Hematopoietic multipotent progenitor cell treated with erythropoietin and hydrocortisone succinate and interleukin-3 and kit ligand, for 17 days (in vitro differentiated cells): ENCODE measurements at places on chromosomes 4 and X.

DNA sequence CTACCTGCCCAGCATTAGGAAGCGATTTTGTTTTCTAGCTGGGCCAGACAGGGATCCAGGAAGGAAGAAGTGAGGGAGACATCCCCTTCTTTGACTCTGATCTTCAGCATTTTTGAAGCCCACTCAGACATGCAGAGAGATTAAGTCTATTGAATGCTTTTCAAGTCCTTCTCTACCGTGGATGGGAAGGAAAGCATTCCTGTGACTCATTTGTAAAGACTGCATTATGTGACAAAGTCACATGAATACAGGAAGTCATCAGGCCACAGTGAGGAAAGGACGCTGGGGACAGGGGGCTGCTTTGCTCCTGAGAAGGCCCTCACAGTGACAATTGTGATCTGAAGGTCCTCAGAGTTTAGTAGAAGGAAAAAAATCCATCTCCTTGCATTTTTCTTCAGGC is 67.4 kb upstream of the GBA3 start:
- no peak for DNase-seq

GRCh38 chr4:24937176-24937916 is 24.5 kb upstream of the CCDC149 start:
- no peak for DNase-seq

DNA sequence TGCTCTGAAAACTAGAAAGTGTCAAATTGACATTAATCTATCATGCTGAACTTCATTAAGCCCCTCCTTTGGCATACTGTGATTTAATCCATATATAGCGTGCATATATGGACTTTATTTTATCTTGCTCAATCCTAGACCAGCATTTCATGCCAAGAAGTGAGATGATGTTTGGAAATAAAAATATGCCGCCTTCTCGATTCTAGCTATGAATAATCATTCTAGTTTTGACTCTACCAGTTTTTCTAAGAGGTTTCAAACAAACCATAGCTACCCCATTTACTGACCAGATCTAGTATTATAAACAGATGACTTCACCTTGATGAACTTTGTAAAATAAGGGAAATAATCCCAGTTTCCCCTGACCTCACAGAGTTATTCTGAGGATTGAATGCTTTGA is 95.0 kb downstream of the ARX start:
- no peak for DNase-seq

GRCh38 chrX:43165343-43165920 is 387.5 kb upstream of the PPP1R2C start:
- no peak for DNase-seq

GRCh38 chrX:72142094-72142793 is 10.5 kb upstream of the RTL5 start:
- DNase-seq = no peak

GRCh38 chr4:173504181-173504503 is 25.9 kb downstream of the HAND2 start:
- no peak for DNase-seq

GRCh38 chr4:169987327-169988228 is 38.6 kb downstream of the MFAP3L start:
- DNase-seq = no peak

GRCh38 chrX:145003443-145003842 is 243.9 kb upstream of the SPANXN1 start:
- no peak for DNase-seq

GRCh38 chrX:132958091-132958703 is at the start of gene HS6ST2:
TSS of gene HS6ST2 (minus strand) at chrX:132958629.
- no peak for DNase-seq

- DNase-seq = no peak
Observed at GRCh38 chrX:40157228-40158035, 59.7 kb upstream of the BCOR start.

GRCh38 chrX:74179990-74180389 is 124.0 kb upstream of the ZCCHC13 start:
- DNase-seq = no peak
